ENCODE measurements at places on chromosomes 1 and 21.
A peak's percentile ranks its signal among the peaks of the same experiment; 100 is the strongest.

DNA sequence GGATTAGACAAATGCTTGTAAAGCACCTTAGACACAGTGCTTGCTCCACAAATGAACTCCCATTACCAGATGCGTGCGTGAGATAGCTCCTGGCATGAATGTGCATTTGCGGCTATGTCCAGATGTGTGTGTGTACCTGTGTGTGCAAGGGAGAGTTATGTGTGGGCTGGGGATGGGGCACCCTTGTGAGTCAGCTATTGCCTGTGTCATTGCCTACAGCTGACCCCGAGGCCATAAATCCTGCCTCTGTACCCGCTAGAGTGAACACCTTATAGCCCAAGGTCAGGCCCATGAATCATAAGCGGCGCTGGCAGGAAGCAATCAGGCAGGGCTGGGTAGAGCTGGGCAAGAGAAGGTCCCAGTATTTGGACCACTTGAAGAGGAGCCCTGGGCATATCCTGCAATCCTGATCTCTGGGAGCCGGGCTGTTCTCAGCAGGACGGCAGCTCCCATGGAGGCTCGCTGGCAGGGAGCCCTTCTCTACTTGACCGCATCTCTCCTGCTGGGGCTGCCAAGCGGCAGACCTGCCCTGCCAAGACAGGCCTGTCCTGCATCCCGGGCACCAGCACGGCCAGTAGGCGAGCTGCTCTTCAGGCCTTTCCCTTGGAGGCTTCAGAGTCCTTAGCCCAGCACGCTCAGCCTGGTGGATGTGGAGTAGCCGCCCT lies 86.4 kb downstream of the TMEM53 start:
- DNase-seq = no peak

DNA sequence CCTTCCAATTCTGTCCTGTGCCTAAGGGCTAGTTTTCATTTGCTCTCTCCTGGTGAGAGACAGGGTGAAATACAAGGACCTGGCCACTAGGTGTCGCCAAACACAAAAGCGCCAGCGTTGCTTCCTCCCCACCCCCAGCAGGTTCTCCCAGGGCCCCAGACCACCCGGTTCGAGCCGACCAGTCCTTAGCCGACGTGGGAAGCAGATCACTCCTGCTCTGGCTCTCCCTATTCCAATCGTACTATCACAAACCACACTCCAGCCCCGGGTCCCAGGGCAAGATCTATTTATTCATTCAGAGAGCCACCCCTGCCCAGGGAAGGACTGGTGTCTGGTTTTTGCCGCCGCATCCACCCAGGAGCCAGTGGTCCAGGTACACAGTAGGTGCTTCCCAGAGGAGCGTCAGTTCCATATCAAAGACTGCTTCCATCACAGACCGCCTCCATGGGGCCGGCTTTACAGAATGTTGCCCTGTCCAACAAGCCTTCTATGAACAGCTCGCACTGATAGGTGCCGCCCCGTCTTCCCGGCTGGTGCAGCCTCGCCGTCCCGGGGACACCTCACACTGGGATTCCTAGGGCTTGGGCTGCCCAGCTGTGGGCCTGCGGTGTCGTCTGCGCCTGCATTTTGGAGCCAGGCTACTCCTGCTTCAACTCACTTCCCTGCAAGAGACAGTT lies 35.0 kb downstream of the CTNNBIP1 start:
- DNase-seq = peak; percentile 51

- DNase-seq = no peak
These were observed 99.6 kb downstream of the ATP6V1G3 start for GRCh38 chr1:198440842-198441241.

GRCh38 chr1:114457675-114458236 lies 53.2 kb downstream of the TRIM33 start:
- DNase-seq = no peak

DNA sequence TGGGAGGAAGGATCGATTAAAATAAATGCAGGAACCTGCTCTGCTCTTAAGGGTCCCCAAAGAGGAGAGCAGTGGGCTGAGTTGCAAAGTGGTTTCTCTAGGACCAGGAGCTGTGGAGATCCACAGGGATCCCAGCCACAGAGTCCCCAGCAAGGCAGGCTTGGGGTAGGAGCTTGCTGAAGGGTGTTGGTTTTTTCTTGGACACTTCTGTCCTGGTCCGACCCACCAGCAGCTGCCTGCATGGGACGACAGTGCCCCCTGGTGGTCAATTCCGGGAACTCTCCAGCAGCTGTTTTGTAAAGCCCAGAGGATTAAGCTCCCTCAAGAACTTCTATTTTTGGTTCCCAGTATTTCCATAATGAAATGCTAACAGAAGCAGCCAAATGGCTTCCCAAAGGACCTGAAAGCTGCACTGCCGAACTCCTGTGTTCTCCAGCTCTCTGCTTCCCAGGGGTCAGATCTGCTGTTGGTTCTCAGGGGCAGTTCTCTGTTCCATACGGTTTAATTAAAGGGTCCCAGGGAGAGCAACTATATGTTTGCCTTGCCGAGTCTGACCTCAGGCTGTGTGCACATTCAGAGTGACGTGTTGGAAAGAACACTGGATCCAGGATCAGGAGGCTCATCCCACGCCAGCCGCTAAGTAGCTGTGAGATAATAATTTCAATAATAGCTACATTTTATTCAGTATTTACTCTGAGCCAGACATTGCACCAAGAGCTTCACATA lies 23.2 kb downstream of the NENF start:
- peak; percentile 82 for DNase-seq

GRCh38 chr1:72241397-72241796 lies 40.9 kb downstream of the NEGR1 start:
- no peak for DNase-seq
